ENCODE measurements at places on chromosomes 12 and 14.

DNA sequence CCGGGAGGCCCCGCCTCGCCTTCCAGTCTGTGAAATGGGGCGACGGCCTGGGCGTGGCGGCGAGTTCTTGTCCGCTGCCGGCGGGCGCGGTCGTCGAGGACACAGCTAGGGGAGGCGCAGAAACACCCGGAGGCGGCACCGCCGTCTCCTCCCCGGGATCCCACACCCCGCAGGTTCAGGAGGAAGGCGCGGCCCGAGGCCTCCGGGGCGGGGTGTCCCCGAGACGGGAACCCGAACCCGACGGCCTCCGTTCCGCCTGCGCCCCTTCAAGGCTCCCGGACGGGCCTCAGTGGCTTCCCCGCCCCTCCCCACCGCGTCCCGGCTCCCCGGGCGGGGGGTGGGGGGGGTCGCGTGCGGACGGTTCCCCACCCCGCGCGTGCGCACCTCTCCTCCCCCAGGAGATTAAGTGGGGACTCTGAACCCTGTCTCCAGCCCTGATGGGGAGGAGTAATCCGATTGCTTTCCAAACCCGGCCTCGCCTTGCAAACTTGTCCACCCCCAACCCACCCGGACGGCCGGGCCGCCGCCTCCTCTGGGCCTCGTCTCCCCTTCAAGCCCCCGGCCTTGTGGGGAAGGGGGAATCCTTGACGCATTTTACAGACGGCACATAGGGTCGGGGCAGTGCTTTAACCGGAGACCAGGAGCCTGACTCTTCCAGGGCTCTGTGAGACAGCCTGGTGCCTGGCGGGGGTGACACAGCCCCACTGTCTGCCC lies 35.3 kb upstream of the ANKRD9 start:
- no peak for DNase-seq

DNA sequence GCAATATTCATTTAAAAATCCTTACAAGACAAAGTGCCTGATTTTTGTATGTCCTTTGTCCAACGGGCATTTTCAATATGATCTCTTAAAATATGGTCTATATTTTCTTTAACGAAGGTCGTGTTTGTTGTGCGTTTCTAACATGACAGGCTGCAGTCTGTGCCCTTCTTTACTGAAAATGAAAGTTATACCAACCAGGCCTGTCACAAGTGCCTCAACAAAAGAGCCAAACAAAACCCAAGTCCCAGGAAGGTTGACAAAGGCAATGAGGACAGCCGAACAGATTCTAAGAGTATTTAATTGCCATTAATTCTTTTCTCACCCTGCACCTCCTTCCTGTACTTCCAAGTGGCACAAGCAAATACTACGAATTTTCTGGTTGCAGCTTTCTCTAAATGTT lies 13.9 kb downstream of the PAX9 start:
- DNase-seq, result no peak

DNA sequence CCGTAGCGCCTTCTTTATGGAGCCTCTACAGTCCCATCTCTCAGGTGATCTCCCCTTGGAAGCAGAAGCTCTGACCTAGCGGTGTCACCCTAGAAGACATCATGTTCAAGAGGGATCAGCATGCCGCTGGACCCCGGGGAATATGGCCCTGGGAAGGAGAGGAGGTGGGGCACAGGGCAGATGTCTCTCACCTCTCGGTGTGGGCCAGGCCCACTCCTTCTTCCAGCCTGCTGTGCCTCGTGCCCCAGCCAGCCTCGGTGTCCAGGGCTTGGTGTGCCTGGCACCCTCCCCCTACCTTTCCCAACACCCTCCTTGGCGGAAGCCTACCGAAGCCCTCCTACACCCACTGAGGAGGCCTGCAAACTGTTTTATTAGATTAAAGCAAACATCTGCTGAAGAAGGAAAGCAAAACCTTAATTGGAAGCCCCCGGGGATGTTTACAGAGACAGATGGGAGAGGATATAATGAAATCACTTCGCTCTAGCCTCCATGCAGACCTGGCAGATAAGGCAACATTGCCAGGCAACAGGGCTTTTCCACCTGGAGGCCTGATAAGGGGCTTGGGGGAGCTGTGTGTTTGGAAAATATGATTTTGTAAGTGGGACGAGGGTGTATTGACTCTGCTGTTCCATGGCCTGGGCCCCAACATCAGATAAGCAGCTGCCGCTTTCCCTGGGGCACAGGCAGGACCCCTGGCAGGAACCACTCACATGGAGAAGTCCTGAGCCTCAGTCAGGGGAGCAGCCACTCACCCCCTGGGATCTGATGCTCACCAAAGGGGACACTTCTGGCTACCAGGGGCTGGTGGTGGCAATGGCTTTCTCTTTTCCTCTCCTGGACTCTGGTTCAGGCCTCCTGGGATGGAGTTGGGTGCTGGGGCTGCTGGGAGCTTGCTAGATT lies 5.7 kb upstream of the CHGA start:
- no peak for DNase-seq

DNA sequence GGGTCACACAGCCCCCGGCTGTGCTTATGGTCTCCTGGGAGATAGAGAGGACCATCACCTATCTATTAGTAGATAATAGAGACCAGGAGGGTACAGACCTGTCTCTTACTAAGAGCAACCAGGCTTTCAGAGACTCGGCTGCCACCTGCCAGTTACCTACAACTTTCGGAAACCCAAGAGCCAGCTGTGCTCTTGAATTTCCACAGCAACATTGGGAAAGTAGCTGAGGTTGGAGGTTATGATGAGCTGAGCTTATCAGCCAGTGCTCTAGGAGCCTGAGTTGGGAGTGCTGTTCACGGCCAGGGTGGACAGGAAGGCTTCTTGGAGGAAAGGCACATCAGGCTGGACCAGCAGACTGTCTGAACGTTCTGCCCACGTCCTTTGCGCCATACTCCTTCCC lies 67.6 kb downstream of the RIN3 start:
- no peak for DNase-seq

- DNase-seq, result no peak
Measured at GRCh38 chr12:68334132-68334531, 2.0 kb upstream of the MDM1 start.

DNA sequence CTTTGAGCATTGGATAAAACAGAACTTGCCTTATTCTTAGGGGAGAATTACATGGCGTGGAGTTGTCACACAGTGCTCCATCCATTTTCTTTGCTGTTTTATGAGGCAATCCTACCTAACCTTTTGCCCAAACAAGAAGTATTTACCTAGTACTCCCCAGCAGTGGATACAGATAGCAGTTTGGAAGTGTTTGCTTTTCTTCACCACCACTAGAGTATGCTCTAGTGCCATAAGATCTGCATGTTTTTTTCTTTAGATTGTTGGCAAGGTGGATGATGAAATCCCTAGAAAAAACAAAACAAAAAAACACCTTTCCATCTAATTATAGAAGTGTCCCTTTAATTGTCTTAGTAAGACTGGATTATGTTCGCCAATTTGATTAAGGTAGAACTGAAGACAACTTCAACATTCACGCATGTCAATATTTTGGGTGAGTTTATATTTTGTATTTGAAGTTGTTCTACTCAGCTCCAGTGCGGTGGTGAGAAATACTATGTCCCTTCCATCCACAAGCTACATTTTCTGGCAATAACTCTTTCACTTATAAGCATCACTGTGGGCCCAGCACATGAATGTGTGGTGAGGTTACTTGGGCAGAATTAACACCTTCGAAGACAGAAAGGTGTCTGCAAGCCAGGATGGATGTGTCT lies 23.6 kb upstream of the TMEM260 start:
- no peak for DNase-seq

DNA sequence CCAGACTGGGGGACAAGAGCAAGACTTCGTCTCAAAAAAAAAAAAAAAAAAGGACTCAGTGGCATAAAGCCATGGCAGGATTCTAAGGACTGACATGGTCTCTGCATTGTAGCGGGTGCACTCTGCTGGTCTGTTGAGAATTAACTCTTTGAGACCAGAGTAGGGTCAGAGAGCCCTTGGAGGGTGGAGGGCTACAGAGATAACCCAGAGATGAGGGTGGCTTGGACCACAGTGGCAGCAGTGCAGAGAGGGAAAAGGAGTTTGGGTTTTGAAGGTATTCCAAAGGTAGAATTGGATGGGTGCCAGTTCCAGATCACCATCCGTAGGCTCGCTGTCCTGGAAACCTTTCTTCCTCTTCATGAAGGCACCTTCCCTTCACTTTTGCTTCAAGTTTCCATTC lies 14.3 kb upstream of the DYNC1H1 start:
- no peak for DNase-seq

DNA sequence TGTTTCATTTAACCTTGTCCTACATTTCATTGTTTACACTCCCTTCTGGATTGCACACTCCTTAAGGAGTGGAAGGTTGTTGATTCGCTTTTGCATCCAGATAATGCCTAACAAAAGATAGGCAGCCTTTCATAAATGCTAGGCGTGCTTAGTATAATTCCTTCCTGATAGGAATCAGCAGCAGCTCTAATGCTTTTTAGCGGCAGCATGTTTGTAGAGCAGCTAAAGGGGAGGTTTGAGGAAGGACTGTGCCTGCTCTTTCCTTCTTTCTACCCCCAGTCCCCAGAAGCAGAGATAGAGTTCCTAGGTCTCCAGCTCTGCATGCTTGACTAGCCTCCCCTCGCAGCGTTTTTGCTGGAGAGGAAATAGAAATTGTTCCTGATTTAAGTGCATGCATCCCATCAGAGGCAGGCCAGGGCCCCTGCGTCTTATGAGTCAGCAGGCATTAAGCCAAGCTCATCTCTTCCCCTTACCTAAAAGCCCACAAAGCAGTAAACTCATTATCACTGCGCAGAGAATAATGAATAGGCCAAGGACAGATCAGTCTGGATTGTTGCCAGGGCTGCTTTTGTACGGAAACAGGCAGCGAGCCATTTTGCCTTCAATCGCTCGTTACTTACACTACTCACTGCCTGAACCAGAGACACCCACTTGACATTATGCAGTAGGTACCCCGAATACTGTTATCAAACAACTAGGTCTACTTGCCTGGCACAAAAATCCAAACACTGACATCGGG lies 14.0 kb upstream of the TBPL2 start:
- DNase-seq, result no peak

DNA sequence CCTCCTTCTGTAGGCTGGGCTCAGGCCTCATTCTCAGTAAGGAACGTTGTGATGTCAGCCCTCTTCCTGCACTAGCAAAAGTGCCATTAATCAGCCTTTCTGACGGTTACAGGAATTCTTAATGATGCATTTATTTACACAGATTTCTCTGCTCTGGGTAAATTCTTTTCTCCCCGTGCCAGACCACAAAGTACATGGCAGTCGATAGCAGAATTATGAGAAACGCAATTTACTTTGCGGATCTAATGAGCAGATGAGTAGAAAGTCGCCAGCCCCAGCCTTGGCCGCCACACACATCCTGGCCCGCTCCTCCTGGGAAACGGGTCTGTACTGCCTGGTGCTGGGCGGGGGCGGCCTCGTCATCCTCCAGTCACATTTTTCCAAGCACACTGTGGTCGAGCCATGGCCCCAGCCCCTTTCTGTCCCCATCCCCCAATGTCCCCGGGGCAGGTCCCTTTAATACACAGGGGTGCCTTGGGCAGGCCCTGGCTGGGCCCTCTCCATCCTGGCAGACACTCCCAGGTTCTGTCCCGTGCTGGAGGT lies 25.9 kb downstream of the NOC4L start:
- DNase-seq, result no peak

GRCh38 chr14:50791201-50791600 lies 39.8 kb downstream of the NIN start:
- DNase-seq, result no peak

DNA sequence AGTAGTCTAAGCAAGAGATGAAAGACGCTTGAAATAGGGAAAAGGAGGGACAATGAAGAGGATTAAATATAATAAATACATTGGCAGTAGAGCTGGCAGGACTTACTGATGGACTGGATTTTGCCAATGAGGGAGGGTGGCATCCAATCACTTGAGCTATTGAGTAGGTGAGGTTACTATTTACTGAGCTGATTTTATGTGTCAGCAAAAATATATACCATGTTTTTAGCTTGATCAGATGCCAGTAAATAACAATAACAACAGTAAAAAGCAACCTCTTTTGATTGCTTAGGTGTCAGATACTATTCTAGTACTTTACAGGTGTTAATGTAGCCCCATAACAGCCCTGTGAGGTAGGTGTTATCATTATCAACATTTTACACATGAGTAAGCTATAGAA lies 187.5 kb upstream of the LMNTD1 start:
- no peak for DNase-seq

GRCh38 chr14:96945721-96946120 lies 148.5 kb downstream of the VRK1 start:
- DNase-seq, result no peak

DNA sequence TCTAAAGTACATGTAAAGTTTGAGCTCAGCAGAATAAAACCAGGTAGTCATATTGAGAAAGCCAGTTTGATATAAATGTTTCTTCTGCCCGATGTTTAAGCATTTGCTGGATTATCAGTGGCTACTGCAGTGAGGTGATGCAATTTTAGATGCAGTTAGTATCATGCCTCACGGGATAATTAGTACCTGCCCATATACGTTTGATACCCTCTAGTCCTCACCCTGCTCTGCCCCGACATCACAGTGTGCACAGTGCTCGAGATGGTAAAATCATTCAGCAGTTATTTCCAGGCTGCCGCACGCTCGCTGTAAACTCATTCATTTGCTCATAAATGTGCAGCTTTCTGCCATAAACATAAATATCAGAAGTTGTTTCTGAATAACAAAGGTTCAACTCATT lies 152.7 kb downstream of the PELI2 start:
- DNase-seq, result no peak

GRCh38 chr14:101074196-101075024 lies 170.9 kb upstream of the RTL1 start:
- no peak for DNase-seq

DNA sequence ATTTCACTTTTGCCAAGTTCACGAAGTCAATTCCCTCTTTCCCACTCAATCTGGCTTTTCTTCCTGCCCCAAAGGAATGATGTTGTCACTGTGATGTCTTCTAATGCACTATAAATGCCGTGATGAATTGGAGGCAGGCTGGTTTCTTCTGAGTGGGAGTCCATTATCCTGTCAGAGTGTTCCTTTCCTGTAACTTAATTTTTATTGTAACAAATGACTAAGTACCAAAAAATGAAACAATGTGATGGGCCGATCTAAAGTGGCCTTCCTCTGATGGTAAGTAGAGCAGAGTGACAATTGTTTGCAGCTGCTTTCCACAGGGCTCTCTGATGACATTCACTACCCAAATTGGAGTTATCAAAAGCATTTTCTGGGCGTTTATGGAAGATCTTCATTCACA lies 22.2 kb downstream of the TMEM30B start:
- no peak for DNase-seq

DNA sequence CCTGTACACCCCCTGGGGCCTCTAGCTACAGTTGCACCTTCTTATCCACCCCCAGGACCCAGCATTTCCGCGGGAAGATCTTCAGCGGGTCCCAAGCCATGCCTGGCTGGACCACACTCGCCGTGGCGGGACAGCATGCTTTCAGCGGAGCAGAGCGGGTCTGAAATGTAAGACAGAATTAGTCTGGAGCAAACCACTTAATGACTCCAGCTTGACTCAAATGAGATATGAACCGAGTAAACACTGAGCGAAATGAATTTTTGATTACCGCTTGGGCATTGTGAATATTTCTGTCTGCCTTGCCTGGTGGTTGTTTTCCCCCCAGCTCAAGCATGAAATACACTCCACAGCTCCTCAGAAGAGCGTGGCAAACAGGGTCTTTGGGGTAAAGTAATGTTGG lies 60.8 kb downstream of the SLC24A4 start:
- no peak for DNase-seq
